T-helper 2 cell treated with Interferon-gamma antibody and Interleukin-4, amounts not matched to agents 5 μg/mL and 100 μg/mL, for 36 hours (primary cell): ENCODE measurements at places on chromosomes 1 and 21.

DNA sequence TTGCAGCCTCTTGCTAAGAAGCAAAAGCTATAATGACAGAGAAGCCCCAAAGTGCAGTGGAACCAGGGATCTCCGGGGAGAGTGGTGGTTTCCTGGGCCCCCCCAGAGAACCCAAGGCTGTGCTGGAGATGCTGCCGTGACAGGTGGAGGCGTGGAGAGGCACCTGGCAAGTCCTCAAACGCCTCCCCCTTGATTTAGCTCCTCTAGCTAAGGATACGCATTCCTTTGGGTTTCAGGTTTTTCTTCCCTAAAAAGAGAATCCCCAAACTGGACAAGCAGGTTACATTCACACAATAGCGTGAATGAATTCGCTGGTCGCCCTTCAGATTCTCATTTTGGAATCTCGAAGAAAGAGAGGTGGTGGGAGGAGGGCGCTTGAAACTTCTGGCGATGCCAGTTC lies 853 bp upstream of the ATP1A1 start:
- no peak for DNase-seq

- DNase-seq: peak; percentile 15
Observed at GRCh38 chr1:27430903-27431600, 38.6 kb downstream of the GPR3 start.

- DNase-seq: no peak
Observed at GRCh38 chr1:117682372-117682771, 76.5 kb downstream of the TENT5C start.

DNA sequence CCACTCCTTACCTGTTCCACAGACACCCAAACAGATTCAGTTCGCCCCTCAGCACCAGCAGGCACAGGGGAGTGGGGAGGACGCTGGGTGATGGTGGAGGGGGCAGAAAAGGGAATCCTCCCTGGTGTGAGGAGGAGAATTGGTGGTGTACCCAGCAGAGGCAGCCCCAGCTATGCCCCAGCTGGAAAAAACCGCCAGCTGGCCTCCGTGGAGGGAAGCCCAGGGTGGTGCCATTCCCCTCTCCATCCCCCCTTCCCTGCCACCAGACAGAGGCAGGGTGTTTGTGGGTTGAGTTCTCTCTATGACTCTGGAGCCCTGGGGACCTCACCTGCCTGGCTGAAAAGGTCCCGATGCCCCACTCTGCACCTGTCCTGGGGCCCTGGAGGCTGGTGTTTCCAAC lies 27.9 kb downstream of the OPTC start:
- DNase-seq: no peak

GRCh38 chr1:26318338-26319064 lies 743 bp downstream of the CD52 start:
- DNase-seq: peak; percentile 73

GRCh38 chr1:151822404-151822803 lies 9.2 kb downstream of the RORC start:
- peak; percentile 66 for DNase-seq

- DNase-seq: no peak
Observed at GRCh38 chr1:108747898-108748297, 1.4 kb downstream of the STXBP3 start.

GRCh38 chr1:31297277-31298247 lies 730 bp downstream of the ZCCHC17 start:
- DNase-seq: no peak

DNA sequence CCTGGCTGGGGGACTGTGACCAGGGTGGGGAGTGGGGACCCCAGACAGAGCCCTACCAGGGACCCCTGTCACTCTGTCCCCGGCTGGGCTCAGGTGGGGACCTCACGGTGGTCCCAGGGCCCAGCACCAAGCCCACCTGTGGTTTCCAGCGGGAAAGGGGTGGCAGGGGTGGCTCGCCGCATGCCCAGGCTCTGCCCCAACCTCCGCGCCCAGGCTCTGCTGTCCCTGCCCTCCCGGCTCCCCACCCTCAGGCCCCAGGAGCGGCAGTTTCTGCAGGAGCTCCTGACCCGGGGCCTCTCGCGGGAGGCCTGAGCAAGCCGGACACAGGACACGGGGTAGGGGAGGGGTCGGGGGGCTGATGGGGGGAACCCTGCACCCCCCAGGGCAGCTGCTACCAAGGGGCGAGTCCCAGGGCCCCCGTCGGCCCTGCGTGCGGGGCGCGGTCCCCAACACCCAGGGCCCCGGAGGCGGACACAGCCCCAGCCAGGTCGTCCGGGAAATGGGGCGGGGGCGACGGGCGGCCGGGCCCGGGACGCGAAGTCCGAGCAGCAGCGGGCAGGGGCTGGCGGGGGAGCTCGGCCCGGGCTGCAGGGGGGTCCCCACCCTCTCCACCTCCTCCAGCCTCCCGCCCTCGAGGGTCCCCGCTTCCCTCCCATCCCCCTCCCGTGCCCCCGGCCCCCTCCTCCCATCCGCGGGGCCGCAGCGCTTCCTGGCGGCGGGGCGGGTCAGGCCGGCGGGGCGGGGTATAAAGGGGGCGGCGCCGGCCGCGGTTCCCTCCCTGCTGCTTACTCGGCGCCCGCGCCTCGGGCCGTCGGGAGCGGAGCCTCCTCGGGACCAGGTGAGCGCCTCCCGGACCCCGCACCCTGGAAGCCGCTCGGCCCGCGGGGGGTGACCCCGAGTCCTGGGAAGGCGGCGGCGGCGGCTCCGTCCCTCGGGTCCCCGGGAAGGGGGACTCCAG lies at the start of gene COL6A2:
Gene COL6A2, plus strand, starts transcription at position 777 of the 958 bp plus-strand sequence.
- peak; percentile 30 for DNase-seq

DNA sequence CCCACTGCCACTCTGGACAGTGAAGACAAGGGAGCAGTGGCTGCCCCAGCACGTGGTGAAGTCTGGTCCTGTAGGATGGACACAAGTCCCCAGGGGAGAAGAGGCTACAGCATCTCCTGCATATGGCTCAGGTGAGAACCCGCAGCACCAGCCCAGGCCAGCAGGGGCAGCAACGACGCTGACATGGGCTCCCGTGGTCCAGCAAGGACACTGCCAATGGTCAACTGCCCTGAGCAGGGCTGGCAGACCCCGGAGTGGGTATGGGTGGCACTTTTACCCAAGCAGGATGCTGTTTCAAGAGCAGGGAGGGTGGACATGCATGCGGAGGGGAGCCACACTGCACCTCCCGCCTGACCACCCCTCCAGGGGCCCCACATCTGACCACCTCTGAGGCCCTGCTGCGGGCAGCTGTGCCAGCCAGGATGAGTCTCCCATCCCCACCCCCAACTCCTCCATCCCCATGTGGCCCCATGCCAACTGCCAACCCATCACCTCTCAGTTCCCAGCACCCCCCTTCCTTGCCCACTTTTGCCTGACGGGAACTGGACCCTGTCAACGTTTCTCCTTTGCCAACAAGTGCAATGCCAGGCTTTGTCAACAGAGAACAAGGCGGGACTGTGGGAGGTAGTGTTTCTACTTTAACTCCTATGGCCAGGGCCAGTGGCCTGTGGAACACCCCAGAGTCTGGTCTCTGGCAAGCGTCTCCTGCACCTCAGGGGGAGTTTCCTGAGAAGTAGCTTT lies 8.6 kb downstream of the MORN1 start:
- no peak for DNase-seq

GRCh38 chr1:204598319-204598969 lies 82.2 kb downstream of the MDM4 start:
- no peak for DNase-seq

DNA sequence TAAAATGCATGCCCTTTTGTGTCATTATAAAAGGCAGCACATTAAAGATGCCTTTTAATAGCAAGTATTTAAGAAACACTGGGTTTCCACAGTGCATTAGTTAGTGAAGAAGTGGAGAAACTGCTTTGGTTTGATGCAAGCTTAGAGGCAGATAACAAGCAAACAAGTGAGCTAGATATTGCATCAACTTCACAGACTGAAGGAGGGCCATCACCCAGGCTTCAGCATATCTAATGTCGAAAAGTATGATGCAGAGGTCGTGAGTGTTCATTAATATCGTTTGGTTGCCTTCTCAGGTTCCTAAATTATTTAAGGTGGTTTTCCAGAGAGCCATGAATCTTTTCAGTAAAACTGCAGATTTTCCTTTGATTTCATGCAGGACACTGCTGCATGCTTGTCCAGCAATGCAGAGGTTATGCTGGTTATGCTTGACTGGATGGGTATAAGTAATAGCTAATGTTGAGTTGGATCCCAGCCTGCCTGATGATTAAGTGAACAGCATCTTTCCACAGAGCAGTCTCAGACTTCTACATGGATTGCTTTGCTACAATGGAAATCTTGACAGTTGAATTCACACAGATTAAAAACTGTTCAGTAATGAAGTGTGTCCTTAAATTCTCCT lies 69.7 kb upstream of the IPO9 start:
- DNase-seq: no peak

DNA sequence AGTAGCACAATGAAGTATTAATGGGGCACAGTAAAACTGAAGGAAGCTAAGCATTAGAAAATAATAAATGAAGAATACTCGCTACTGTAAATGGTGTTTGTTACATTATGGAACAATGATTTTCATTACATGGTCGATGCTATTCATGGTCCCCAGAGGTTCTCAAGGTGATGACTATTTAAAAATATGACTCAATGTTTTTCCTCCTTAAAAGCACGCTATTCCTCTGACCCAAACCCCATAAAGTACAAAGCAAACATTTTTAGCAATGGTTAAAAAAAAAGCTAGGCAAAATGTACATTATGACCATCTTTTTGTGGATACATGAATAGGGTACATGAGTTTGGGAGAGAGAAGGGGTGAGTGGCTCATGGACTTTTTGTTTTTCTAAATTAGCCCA lies 34.3 kb downstream of the VAMP4 start:
- no peak for DNase-seq

- no peak for DNase-seq
Observed at GRCh38 chr1:74623716-74624115, 49.9 kb downstream of the ERICH3 start.

- DNase-seq: no peak
Observed at GRCh38 chr1:81702903-81703302, 97.8 kb upstream of the ADGRL2 start.

DNA sequence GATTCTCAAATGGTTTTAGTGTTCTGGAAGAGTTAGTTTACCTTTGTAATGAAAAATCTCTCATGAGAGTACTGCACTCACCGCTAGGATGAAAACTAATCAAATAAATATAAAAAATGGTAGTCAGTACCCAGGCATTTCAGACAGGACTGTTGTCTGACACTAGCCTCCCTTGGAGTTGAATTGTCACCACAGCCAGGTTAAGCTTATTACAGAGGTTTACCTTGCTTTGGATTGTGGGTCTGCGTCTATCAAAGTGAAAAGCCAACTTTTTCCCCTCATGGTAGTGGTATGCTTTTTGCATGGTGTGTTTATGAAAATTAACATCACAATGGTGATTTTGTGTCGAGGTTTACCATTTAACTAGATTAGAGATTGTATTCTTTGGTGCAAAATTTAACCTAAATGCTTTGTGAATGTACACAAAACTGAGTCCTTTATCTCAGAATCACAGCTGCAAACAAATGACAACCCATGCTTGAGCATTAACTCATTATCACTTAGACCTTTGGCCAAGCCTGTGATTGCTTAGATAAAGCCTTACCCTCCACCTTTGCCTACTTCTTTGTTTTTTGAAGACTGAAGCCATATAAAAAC lies 20.1 kb downstream of the RAP1A start:
- no peak for DNase-seq

GRCh38 chr1:29713857-29714256 lies 477.5 kb downstream of the PTPRU start:
- no peak for DNase-seq

- no peak for DNase-seq
Observed at GRCh38 chr1:225250432-225250831, 177.4 kb downstream of the LBR start.
